ENCODE measurements at places on chromosomes 5 and 9. TPM values are rescaled to one million over a fixed set of nuclear protein-coding genes. Genes with fewer than 3 reads are reported as not detected.

DNA sequence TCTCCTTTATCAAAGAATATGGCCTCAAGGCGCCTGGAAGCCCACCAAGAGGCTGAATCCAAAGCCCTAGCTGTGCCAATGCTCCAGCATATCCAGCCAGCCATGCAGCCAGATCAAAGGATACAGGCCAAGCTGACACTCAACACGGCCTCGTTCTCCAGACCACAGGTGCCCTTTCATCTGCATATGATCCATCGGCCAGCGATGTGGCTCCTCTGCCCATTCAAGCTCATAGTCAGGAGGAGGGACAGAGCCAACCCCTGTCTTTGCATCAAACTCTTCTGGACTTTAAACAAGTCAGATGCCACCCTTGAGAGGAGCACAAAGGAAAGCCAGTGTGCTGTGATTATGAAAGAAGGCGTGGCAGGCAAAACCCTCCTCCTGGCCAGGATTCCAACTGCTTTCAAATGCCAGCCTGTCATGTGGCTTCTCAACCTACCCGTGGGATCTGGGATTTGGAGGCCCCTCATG lies 42.5 kb downstream of the ADAM19 start:
- DNase-seq = no peak

- DNase-seq = peak; percentile 44
Measured at GRCh38 chr5:178940569-178941360, at the start of gene ZNF454. TSS of gene ZNF454 (plus strand) at chr5:178941198. CDS start at chr5:178942792, 1,594 bp downstream.

DNA sequence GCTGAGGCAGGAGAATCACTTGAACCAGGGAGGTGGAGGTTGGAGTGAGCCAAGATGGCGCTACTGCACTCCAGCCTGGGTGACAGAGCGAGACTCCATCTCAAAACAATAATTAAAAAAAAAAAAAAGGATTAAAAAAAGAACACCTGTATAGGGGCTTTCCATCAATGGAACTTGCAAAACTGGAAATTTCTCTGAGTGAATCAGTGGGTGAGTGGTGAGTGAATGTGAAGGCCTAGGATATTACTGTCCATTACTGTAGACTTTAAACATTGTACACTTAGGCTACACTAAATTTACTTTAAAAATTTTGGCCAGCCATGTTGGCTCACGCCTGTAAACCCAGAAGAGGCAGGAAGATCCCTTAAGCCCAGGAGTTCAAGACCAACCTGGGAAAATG lies 5.7 kb upstream of the RARS1 start:
- no peak for DNase-seq

Gene EPB41L4A
- 0.05 TPM for polyA plus RNA-seq

Gene ZCCHC7
- 25.3 TPM for polyA plus RNA-seq

Gene DRD1
- polyA plus RNA-seq = not detected

GRCh38 chr5:42840269-42840668 lies 28.6 kb upstream of the SELENOP start:
- peak; percentile 80 for DNase-seq

Gene PCDHA6
- 0.02 TPM for polyA plus RNA-seq

- no peak for DNase-seq
Measured at GRCh38 chr9:118104363-118104762, 400.2 kb downstream of the TLR4 start.

DNA sequence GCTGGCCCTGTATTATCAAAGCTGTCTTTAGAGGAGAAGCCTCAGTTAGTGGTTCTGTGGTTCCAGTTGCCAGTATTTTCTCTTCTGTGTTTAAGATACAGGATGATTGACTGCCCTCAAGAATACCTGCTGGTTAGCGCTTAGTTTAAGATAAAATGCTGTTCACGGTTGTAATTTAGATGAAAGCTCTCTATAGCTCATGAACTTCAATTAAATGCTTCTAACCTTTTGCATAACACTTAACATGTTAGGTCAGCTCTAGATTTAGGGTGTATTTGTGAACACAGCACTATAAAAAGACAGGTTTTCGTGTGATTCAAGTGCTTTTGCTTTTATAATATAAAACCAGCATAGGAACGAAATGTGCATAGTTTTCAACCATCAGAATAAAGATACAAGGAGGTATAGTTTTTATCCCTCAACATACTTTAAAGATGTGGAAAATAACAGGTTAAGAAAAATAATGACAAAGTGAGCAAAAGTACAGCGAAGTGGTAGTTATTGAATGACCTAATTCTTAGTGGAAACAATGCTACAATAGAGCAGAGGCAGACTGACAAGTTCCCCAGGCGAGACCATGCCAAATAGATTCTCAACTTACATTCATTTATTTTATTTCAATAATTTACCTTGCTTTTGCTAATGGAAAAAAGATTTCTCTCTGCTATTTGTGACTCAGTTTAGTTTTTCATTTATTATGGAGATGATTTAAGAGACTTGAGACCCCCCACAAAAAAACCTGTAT lies 602.6 kb upstream of the DMAC1 start:
- DNase-seq = no peak

DNA sequence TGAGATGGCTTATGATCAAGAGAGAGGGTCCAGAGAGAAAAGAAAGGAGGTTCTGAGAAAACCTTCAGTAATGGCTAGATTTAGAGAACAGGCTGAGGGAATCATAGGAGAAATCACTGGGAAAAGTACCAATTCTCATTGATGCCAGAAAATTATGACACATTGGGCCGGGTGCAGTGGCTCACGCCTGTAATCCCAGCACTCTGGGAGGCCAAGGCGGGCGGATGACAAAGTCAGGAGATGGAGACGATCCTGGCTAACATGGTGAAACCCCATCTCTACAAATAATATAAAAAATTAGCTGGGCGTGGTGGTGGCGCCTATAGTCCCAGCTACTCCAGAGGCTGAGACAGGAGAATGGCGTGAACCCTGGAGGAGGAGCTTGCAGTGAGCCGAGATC lies 29.5 kb upstream of the PLIN2 start:
- no peak for DNase-seq

Gene PCDHGA10
- polyA plus RNA-seq = 3.9 TPM

GRCh38 chr5:90329911-90330310 lies 79.6 kb downstream of the CETN3 start:
- no peak for DNase-seq

DNA sequence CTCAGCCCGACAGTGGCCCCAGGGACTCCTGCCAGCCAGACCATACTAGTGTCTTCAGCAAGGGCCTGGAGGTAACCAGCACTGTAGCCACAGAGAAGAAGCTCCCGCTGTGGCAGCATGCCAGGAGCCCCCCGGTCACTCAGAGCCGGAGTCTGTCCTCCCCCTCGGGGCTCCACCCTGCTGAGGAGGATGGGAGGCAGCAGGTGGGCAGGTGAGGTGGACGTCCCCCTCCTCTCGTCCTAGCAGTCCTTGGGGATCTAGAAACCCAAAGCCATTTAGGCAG lies 28.0 kb upstream of the LRRC14B start:
- DNase-seq = no peak

DNA sequence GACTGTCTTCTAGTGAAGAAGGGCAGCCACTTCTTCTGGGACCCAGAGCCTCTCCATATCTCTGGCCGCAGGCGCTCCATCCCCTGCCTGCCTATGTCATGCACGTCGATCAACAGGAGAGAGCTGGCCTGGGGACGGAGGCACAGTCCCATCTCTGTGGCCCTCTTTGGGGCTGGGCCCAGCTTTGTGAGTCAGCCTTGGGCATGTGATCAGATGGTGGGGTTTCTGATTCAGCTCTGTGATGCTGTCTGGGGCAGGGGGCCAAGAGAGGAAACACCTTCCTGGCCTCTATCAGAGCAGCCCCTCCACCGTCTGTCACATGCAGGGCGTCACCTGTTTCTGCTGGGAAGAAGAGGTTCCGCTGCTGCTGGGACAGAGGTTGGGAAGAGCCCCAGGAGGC lies 72.6 kb downstream of the MVB12B start:
- DNase-seq = no peak

Gene DOCK8
- polyA plus RNA-seq = 0.07 TPM

Gene ST8SIA4
- polyA plus RNA-seq = not detected

- no peak for DNase-seq
Measured at GRCh38 chr5:156947925-156948324, 15.1 kb downstream of the TIMD4 start.

- DNase-seq = no peak
Measured at GRCh38 chr5:1704266-1704665, 95.4 kb downstream of the MRPL36 start.

Gene TMEM215
- polyA plus RNA-seq = not detected

- no peak for DNase-seq
Measured at GRCh38 chr9:129052592-129052991, 16.2 kb downstream of the MIGA2 start.

- no peak for DNase-seq
Measured at GRCh38 chr9:29691758-29692407, 2118.6 kb upstream of the C9orf72 start.

DNA sequence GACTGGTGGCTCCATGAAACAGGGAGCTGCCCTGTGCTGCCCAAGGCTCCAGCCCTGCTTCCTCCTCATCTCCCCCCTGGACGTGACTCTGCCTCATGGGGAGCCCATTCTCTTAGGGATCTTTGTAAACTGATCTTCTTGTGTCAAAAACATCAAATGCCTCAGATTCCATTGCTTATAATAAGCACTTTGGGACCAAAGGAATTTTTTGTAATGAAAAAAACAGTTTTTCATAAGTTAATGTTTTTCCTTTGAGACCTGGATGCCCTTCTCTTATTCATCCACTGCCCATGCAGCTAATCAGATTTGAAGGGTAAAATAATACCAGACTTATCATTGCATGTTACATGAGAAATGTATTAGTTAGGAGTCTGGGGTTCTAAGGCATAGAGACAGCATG lies 41.7 kb downstream of the PALM2AKAP2 start:
- DNase-seq = no peak

DNA sequence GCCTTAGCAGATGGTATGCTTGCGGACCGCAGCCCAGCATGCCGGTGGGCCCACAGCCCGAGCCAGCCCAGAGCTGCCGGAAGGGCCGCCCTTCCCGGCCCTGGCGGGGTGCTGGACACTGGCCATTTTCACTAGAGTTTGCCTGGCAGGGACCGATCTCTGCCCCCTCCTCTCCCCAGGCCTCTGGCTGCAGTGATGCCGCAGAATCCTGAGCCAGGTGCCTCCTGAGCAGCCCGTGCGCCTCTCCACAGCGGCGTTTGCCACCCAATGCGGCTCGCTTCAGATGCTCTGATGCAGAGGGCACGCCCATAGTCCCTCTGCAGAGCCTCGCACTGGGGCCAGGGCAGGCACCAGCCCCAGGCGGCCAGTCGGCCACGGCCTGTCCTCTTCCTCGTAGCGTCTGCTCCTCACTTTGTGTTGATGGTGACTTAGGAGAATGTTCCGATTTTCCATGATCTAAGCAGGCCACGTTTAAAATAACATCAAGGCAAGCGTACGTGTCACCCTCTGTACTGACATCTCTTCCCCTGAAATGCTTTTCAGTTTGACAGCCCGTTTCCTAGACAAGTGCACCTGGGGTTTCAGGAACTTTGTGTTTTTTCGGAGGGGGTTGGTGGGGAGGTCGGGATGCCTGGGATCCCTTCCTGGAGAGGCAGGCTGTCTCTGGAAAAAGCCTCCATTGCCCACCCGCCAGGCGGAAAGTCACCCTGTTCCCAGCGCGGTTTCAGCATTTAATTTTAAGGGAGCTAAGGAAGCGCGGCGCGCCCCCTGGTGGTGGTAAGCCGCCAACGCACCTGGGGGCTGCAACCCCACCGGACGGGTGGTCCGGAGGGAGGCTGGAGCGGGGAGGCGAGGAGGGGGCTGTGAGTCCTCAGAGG lies 29.8 kb upstream of the HMCN2 start:
- DNase-seq = no peak

- DNase-seq = no peak
Measured at GRCh38 chr5:150607991-150608390, 32.5 kb upstream of the SYNPO start.

DNA sequence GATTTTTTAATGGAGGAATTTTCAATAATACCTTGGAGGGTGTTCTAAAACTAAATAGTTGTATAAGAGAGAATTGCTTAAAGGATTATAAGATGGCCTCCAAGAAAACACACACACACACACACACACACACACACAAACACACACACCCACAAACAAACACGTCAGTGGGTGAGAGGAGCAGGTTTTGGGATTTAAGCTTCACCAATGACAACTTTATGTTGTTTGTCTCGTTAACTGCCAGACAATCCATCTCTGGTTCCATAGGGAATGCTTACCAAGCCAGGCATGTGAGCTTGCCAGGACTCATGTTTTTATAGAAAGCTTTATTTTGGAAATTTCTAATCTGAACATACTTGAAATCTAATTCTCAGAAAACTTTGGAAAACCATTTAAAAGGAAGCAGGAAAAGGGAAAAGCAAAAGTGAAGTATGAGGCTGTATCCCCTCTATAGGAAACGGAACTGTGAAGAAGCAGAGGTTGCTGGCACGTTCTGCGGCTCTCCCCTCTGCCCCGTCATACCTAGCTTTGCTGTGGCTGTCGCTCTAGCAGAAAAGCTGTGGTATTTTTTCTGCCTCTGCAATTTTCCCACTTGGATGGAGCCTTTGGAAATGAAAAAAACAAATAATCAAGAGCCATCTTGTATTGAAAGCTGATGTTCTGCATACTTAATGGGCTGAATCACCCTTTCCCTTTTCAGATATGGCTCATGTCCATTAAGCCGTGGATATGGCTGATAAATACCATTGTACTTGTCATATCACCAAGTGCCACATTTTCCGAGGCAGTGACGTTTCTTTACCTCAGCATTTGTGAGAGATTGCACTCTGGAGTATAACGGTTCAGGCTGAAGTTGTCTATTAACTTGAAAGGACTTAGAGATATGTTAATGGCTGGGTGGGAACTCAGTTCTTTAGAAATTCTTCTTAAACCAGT lies 112.7 kb downstream of the NTRK2 start:
- no peak for DNase-seq

Gene NME5
- polyA plus RNA-seq = 1.3 TPM

- no peak for DNase-seq
Measured at GRCh38 chr9:133845440-133845839, 107.3 kb upstream of the SARDH start.

Gene SHISAL2B
- polyA plus RNA-seq = not detected

- DNase-seq = no peak
Measured at GRCh38 chr5:154648706-154649105, 106.5 kb upstream of the LARP1 start.

Gene LTC4S
- 0.88 TPM for polyA plus RNA-seq

DNA sequence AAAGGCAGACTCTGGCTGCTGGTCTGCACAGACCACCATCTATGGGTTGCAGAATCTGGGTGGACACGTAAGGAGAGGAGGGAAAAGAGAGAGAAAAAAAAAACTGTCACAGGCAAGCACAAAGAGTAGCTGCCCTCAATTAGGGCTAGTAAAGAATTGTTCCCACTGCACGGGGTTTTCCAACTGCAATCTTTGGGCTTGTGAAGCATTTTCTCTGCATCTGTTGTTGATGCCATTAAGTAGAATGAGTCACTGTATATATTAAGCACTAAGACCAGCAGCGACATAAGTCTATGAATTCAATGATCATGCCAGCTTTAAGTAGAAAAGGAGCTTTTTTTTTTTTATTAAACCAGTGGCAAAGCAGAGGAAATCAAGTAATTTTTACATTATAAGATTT lies 40.2 kb downstream of the MED10 start:
- DNase-seq = no peak

Gene PCDHA4
- polyA plus RNA-seq = 0.25 TPM

Gene CATSPER3
- polyA plus RNA-seq = 0.43 TPM

Gene LHX3
- not detected for polyA plus RNA-seq

Data from BJ (cell line).